ENCODE measurements at places on chromosomes 3 and 15. TPM values are rescaled to one million over a fixed set of nuclear protein-coding genes. Genes with fewer than 3 reads are reported as not detected.

DNA sequence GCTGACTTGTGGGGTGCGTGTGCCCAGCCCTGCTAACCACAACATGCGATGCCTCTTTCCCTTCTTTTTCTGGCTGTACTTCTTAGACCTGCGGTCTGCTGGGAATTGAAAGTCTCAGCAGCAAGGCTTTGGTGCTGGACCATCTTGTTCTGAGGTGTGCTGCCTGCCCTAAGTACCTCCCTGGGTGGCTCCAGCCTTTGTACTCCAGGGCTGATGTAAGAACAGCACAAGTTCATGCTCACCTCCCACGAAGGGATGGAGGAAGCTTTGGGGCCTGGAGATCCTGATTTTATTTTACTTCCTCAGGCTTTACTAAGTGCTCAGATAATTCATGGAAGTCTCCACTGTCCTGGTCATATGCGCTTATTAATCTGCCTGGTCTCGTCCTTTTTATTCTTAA, 28.9 kb downstream of the FAM43A start:
- no peak for DNase-seq

GRCh38 chr3:1717524-1717923, 381.1 kb upstream of the CNTN4 start:
- no peak for DNase-seq

- no peak for DNase-seq
These were observed 23.3 kb downstream of the GRIP2 start for GRCh38 chr3:14516738-14517345.

GRCh38 chr3:50655009-50655830, 19.5 kb upstream of the DOCK3 start:
- DNase-seq, result no peak

DNA sequence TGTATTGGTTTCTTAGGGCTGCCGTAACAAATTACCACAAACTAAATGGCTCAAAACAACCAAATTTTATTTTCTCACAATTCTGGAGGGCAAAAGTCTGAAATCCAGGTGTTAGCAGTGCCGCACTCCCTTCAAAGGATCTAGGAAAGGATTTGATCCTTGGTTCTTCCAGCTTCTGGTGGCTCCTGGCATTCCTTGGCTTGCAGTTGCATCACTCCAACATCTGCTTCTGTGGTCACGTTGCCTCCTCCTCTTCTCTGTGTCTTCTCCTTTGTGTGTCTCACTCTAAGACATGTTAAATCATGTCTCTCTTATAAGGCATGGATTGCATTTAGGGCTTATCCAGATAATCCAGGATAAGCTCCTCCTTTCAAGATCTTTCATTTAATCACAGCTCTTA, 262.2 kb downstream of the MEX3B start:
- DNase-seq, result no peak

- peak; percentile 35 for DNase-seq
These were observed 17.2 kb upstream of the DET1 start for GRCh38 chr15:88563638-88564037.

GRCh38 chr3:82505079-82505756, 743.8 kb upstream of the GBE1 start:
- no peak for DNase-seq

DNA sequence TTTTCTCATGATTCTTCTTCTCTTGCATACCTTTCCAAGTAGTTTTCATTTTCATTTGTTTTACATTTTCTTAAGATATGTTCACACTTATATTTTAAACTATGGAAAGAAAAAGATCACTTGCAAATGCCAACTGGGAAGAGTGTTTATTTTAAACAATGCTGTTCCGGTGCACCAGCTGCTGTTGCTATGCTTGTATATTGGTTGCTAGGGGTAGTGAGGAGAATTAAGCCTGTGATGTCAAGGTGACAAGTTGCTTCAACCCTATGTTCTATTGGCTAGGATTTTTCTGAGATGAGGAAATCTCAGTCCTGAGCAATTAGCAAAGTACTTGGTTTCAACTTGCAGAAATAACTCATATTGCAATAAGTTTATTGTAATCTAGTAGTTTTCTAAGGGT, 500.1 kb downstream of the MFSD1 start:
- no peak for DNase-seq

GRCh38 chr3:9793161-9793781, 389 bp downstream of the ARPC4 start:
- peak; percentile 48 for DNase-seq

GRCh38 chr3:30146978-30147377, 459.4 kb upstream of the TGFBR2 start:
- peak; percentile 15 for DNase-seq

DNA sequence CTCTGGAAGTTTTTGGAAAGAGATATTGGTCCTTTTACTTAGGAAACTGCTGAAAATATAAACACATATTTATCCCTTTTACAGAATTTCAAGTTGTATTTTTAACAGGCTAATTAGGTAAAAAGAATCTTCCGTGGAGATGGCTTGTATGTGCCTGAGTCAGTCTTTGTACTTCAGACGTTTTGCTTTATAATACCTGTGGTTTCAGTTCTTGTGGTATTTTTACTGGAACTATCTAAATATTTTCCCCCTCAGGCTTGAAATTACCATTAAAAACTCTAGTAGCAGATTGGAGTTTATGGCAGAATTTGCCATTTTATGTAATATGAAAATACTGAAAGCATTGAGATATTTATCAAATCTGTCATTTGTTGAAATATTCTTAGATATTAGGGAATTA, 151.6 kb upstream of the CGNL1 start:
- DNase-seq, result peak; percentile 77

DNA sequence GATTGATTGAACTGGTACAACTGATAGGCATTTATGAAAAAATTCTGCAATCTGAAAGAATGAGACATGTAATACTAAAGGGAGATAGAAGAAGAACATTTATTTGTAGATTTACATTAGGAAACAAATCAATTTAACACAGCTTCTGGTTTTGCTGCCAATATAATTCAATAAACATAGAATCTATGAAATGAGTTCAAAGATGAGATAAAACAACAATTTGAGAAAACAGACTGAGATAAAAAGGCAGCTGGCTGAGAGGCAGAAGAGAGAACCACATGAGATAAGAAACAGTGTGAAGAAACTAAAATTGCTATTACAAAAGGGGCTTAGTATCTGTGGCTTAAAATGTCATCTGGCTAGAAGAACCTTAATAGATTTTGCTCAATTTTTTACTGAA, 176.6 kb downstream of the PYDC2 start:
- DNase-seq, result no peak

GRCh38 chr3:20637729-20638128, 451.7 kb upstream of the SGO1 start:
- DNase-seq, result peak; percentile 9

DNA sequence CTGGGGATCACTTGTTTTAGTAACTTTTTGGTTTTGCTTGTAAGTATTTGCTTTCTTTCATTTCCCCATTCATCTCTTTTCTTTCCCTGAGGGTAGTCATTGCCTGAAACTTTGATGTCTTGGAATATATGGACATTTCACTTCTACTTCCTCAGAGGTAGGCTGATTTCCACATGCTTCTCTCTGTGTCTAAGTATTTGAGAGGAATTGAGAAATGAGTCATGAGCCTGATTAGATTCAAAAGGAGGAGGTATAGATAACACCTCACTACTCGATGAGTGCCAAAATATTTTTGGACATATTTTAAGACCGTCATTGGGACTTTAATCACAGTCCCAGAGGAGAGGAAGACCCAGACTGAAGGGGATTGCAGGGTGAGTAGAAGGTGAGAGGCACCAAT, 480.1 kb upstream of the SGO1 start:
- no peak for DNase-seq

GRCh38 chr3:87121856-87122255, 105.3 kb upstream of the CHMP2B start:
- no peak for DNase-seq

- DNase-seq, result peak; percentile 10
These were observed 70.6 kb downstream of the USF3 start for GRCh38 chr3:113625834-113626233.

GRCh38 chr3:102053375-102053989, 204.2 kb downstream of the NFKBIZ start:
- DNase-seq, result peak; percentile 45

- DNase-seq, result no peak
These were observed 260.9 kb downstream of the TIGIT start for GRCh38 chr3:114554731-114555130.

DNA sequence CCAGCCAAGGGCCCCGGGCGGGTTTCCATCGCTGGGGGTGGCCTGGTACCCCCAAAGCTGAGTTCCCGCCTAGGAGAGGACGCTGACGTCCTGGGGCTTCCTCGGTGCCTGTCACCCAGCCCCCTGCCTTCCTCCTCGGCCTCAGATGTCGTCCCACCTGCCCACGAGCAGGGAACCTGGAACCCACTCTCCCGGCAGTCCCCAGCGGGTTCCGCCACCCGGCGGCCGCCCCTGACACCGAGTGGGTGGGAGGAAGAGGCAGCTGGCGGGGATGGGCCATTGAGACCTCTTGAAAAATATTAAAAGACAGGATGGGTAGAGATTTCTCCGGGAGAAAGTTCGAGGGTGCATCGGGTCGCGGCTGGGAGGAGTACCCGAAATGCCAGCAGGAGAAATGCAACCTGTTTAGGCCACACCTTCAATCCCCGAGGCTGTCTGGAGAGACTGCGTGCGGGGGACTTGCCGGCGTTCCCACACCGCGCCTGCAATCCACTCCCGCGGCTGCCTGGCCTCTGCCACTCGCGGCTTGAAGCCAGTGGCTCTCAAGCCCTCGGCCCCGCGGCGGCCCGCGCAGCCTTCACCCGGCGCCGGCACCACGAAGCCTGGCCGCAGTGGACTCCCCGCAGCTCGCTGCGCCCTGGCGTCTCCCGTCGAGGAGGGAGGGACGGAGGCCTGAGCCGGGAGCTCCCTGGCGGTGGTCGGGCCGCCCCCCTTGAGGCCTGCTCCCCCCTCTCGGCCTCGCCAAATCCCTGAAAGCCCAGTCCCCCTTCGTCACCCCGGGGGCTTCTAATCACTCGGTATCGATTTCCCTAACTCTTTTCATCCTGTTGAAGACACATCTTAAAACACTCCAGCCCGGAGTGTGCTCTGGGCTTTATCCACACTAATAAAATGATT, 8.6 kb upstream of the NR2F2 start:
- no peak for DNase-seq

- peak; percentile 95 for DNase-seq
These were observed 45.1 kb upstream of the PLXND1 start for GRCh38 chr3:129651435-129652202.

- DNase-seq, result no peak
These were observed 99.5 kb downstream of the ATG7 start for GRCh38 chr3:11371747-11372146.

GRCh38 chr3:124924741-124925140, 9.8 kb downstream of the MUC13 start:
- no peak for DNase-seq

DNA sequence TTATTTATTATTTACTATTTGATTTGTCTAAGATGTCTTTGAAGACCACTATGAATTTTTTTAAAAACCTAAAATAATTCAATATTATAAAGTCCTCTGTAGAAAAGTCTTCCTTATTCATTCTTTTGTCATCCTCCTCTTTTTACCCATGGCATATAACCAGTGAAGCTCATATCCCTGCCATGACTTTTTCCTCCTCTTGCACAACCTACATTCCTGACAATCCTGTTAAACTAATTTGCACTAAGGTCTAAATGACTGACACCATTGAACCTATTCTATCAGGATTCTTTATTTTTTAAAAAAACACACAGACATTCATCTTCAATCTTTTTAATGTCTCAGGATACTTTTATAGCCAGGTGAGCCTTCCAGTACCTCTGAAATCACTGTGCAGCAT, 159.9 kb upstream of the SLC2A2 start:
- no peak for DNase-seq

DNA sequence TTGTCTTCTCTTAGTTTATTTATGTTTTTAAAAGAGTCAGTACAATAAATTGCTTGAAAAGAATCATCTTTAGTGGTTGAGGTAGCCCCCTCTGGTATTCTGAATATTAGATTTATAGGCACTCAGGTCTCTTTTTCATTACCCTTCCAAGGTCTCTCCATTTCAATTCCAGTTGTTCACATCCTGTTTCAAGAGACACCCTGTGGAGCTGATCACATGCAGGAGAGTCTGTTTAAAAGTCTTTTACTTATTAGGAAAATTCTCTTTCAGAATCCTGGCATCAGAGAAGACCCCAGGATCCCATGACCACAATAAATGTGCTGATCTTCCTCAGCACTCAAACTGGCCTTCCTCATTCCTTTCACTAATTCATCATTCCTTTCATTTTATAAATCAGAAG, 195.7 kb downstream of the ZIC4 start:
- DNase-seq, result no peak

GRCh38 chr3:178067721-178068120, 468.5 kb upstream of the KCNMB2 start:
- DNase-seq, result no peak

DNA sequence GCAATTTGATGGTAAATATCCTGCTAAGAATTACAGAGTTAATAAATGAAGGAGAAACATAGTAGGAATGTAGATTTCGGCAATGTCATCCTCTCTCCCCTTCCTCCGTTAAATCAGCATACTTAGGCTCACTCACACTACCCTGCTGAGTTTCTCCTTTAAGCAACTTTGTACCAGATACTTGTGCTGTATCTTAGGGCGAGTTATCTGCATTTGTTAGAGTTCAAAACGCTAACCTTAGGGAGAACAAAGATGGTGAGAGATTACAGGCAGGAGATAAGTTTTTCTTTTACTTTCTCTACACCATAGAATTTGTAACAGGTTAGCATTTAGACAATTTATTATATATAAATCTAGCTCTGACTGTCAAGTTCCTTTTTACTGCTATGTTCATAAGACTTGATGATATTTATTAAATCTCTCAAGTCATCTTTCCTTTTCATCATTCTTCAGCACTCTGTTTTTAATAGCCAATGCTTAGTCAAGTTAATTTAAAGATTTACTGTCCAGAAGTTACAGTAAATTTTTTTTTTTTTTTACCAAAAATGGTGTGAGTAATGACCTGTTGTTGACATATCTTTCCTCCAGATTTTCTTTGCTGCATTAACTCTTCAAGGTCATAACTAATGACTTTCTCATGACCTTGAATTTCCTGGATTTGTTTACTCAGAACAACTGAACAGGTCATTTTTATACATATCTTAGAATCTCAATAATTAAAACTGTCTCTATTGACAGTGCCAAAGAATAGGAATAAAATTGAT, 22.2 kb downstream of the SUCNR1 start:
- no peak for DNase-seq

DNA sequence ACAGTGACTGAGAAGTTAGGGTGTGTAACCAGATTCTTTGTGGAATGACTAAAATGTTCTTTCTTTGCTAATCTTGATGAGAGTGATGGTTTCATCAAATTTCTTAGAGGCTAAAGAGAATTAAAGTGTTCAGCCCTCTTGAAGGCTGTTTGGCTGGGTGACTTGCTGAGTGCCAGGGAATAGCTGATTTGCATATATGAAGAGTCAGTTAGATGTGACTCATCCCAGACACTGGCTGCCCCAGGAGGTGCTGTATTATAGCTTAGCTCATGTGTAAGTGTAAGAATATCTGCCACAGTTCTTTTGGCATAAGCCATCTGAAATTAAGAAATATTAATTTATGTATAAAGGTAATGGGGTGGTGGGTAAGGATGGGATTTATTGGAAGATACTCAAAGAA, 535.1 kb downstream of the NLGN1 start:
- DNase-seq, result no peak

Gene SLC28A2
- total RNA-seq, result not detected

Gene DAZL
- not detected for total RNA-seq

Gene NEO1
- total RNA-seq, result 4.1 TPM

Gene ERC2
- 0.24 TPM for total RNA-seq

Gene THOC7
- total RNA-seq, result 135 TPM

Gene LMAN1L
- not detected for total RNA-seq

Gene LRRC3B
- not detected for total RNA-seq

Gene INKA1
- 4.1 TPM for total RNA-seq

Gene ZNF35
- 0.49 TPM for total RNA-seq

Gene ATP10A
- not detected for total RNA-seq

Gene LRRC49
- 14.5 TPM for total RNA-seq

Gene GPR15
- total RNA-seq, result 0.20 TPM

Measured in RPMI7951 (cell line).